ENCODE measurements at places on chromosomes 1 and 21.

- no peak for DNase-seq
Observed at GRCh38 chr1:61583703-61584102, 141.2 kb downstream of the TM2D1 start.

DNA sequence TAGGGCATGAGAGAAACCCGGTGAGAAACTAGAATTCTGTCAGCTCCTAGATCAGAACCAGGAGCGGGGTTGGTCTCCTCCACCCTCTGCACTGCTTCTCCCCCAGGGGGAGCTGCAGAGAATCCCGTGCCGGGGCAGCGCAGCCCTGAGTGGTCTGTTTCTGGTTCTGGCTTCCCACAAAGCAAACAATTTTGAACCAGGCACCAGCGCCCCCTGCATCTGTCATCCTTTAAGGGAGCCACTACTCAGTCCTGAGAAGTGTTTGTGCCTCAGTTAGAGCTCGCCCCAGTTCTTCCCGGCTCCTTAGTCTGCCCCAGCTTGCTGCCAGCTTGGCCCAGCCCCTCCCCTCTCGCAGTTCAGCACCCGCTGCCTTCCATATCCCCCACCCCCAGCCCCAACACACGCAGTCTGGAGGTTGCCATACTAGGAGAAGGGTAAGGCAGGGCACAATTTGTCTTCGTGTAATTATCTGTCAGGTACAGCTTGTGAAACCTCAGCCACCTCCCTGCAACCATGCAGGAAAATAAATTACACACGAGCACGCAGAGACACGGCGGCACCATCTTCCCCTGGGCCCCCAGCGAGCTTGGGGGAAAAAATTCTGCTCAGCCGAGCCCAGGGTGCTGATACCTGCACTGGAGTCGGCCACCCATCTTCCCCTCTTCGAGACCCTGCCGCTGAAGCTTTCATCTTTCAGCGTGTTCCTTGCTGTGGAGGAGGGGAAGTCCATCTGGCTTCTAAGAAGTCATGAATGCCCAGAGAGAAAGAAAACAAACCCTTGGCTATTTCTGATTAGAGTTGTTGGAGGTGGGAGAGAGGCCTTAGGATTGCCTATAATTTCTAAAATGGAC lies 62.6 kb upstream of the CD1D start:
- peak; percentile 30 for DNase-seq

- DNase-seq, result no peak
Observed at GRCh38 chr1:7018351-7018750, 233.1 kb downstream of the CAMTA1 start.

DNA sequence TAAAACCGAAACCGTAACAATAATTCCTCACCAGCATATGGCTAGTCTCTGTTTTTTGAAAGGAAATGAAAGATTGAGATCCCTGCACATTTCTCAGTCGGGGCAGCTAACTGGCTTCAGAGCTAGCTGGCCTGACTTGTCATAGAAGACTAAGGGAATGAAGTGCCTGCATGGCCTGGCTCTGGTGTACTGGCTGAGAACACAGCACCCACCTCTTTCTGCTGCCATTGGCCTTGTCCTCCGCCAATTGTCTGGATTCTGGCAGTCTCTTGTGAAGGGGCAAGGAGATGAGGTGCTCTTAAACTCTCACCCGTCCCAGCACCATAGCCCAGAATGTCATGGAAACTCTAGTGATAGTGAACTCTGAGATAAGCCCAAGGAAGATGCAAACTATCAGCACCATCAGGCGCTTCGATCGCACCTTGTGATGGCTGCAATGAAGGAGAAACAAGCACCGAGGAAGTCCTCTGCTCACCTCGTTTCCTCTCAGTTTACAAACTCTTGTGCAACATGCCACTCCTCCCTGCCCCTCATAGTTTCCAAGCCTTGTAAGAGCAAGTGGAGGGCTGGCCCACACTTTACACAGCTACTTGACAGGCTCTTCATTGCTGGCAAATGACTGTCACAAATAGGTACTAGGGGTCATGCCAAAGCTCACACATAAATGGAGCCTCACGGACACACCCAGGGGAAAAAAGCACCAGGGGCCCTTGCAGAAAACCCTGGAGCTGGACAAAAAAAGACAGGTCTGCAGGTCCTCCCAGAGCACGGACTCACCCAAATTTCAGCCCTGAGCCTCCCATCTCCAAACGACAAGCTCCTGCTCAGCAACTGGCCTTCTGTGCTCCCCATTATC lies 16.4 kb downstream of the INPP5B start:
- DNase-seq, result peak; percentile 8

- no peak for DNase-seq
Observed at GRCh38 chr1:153609585-153609907, 3.4 kb downstream of the S100A16 start.

DNA sequence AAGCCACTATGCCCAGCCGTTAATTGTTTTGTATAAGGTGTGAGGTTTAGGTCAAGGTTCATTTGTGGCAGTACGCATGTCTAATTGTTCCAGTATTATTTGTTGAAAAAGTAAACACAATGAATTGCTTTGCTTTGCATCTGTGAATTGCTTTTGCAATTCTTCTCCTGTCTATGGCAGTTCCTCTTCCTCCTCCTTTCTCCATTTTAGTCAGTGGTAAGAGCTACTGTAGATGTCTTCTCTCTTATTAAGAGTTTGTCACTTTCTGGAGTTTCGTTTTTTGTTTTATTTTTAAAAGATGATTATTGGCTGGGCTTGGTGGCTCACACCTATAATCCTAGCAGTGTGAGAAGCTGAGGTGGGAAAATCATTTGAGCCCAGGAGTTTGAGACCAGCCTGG lies 29.2 kb downstream of the C1orf185 start:
- DNase-seq, result no peak

- no peak for DNase-seq
Observed at GRCh38 chr1:173499729-173500128, 22.6 kb downstream of the PRDX6 start.

DNA sequence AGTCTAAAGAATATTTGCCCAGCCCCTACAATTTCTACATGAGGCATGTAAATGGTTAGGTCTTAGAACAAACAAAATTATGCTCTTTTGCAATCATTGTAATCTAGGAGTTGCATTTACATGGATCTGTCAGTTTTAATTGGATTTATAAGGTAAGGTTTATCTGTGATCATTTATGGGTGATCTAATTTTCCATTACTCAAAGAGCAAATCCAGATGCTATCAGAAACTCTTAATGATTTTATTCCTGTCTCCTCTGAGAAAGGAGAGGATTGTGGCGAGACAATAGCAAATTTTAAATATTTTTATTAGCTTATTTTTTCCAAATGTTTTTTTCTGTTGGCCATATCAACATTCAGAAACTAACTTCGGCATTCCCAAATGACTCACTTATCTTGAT lies 14.2 kb upstream of the NEGR1 start:
- no peak for DNase-seq

- DNase-seq, result no peak
Observed at GRCh38 chr1:87305762-87306161, 22.9 kb upstream of the LMO4 start.

DNA sequence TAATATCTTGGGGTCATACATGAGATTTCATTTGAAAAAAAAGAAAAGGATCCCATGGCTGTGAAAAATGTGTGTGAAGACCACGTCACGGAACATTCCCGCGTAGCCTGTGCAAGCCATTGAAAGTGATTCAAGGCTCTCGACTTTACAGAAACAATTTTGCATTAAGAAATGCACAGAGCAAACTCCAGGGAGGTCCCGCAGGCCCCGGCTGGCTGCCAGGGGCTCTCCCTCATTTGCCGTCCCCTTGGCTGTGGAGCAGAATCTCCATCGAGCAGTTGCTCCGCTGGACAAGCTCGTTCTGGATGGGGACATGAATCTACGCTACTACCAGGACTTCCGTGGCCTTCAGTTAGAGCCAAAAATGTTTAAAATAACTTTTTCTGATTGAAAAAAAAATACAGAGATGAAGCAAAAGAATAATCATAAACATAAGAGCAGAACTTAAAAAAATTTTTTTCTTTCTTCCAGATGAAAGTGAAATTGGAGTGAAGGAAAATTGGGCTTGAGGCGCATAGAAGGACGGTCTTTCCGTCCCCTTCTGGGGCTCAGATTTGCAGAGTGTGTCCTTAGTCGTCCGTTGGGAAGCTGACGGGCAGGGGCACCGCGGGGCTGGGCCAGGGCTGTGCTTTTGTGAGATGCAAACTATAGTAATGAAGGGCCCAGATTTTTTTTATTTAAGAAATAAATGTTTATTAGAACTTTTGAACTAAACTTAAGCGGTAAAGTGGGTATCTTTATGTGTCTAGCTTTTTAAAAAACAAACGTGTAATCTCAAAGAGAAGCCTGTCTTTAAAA lies 68.1 kb upstream of the ARHGEF16 start:
- DNase-seq, result no peak

GRCh38 chr1:60298290-60298689 lies 224.7 kb upstream of the C1orf87 start:
- DNase-seq, result no peak

DNA sequence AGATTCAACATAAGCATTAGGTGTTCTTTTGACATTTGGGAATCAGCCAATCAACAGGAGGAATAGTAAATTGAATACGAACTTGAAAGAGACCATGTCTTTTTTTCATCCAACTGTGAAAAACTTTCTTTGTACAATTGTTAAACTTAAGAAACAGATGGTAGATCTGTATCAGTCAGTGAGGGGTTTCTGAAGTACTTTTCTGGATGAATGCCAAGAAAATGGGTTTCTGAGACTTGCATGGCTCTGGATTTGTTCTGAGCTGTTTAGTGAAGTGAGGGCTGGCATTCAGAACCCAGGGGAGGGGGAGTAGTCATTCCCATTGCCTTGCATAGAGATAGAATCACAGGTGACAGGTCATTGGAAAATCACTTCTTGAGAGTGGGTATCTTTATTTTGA lies 37.4 kb downstream of the PTPRC start:
- DNase-seq, result peak; percentile 67
